Muscle of leg (tissue), 16 donors: ENCODE measurements at places on chromosomes 1 and 21. TPM values are rescaled to one million over a fixed set of nuclear protein-coding genes. Genes with fewer than 3 reads are reported as not detected.

- DNase-seq: no peak
- peaks cover 10% of the 10 kb centered on the region for H3K4me1 ChIP-seq
- H3K27ac ChIP-seq: no peak overlapping the region
- peaks cover 23% of the 10 kb centered on the region for H3K27me3 ChIP-seq
- no peaks in the 10 kb centered on the region for H3K36me3 ChIP-seq
- no peak overlapping the region for H3K4me3 ChIP-seq
Observed at GRCh38 chr1:111961773-111962565, 27.5 kb downstream of the KCND3 start.

DNA sequence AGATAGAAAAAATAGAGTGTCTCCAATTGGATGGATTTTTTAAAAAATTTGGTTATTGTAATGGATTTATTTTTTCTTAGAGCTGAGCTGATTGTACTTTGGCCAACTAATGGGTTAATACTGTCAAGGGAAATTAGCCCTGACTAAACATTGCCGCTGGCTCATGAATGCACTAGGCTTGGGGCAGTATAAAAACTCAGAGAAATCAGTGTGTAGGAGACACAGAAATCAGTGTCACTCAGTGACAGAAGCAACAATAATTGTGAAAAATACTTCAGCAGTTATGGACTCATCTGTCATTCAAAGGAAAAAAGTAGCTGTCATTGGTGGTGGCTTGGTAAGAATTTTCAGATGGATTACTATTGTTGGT is at the start of gene KMO:
Gene KMO (plus strand): TSS at position 217 of the 370 bp plus-strand sequence. CDS start 67 bp downstream, at position 284.
- no peaks in the 10 kb centered on the region for H3K4me1 ChIP-seq
- peaks cover 3% of the 10 kb centered on the region for H3K27me3 ChIP-seq
- DNase-seq: no peak
- H3K4me3 ChIP-seq: peak within 1 kb of the TSS; percentile 28
- H3K27ac ChIP-seq: peak within 1 kb of the TSS; percentile 5

DNA sequence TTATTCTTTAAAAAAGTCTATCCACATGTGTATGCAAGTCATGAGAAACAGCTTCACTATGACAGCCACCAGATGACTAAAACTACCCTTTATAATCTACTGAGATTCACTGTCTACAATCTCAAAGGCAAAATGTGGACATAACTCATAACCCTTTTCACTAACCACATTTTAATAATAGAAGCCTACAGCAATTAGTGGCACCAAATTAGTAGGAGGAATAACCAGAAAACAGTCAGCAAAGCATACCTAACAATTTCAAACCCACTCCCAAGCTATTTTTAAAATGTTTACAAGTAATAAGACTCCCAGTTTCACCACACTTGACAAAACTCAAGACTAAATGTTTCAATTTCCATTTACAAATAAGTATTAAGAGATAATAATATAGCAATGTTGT is 442.9 kb downstream of the PTPRC start:
- DNase-seq: no peak
- H3K4me1 ChIP-seq: no peaks in the 10 kb centered on the region
- H3K27ac ChIP-seq: no peak overlapping the region
- H3K4me3 ChIP-seq: no peak overlapping the region
- H3K36me3 ChIP-seq: no peaks in the 10 kb centered on the region
- H3K27me3 ChIP-seq: no peaks in the 10 kb centered on the region

- H3K36me3 ChIP-seq: peaks cover 12% of the 10 kb centered on the region
- peak; percentile 68 for DNase-seq
- H3K4me1 ChIP-seq: peaks cover 22% of the 10 kb centered on the region
- H3K27ac ChIP-seq: peak overlapping the region; percentile 85
Observed at GRCh38 chr1:202143011-202143767, 1.3 kb downstream of the ARL8A start.

DNA sequence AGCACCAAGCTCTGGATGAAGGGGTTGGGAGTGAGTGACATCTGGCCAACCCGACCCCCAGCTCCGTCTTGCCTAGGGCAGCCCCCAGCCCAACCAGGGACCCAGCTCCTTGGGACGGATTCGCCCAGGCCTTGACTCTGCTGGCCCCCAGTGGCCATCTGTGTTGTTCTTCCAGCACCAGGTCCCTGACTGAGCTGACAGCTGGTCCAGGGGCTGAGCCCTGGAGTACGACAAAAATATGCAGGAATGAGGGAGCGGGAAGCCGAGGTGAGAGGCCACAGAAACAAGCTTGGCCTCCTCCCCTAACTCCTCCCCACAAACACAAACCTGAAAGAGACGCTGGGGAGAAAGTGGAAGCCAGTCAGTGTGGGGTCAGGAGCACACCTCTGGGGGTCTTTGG is 55.0 kb upstream of the PAX7 start:
- H3K4me3 ChIP-seq: no peak overlapping the region
- no peaks in the 10 kb centered on the region for H3K36me3 ChIP-seq
- H3K27ac ChIP-seq: no peak overlapping the region
- H3K4me1 ChIP-seq: no peaks in the 10 kb centered on the region
- DNase-seq: peak; percentile 71
- peaks cover 21% of the 10 kb centered on the region for H3K27me3 ChIP-seq

- H3K27ac ChIP-seq: no peak overlapping the region
- no peaks in the 10 kb centered on the region for H3K36me3 ChIP-seq
- no peak overlapping the region for H3K4me3 ChIP-seq
- no peak for DNase-seq
- H3K27me3 ChIP-seq: no peaks in the 10 kb centered on the region
Observed at GRCh38 chr1:102529446-102529845, 532.7 kb upstream of the OLFM3 start.

DNA sequence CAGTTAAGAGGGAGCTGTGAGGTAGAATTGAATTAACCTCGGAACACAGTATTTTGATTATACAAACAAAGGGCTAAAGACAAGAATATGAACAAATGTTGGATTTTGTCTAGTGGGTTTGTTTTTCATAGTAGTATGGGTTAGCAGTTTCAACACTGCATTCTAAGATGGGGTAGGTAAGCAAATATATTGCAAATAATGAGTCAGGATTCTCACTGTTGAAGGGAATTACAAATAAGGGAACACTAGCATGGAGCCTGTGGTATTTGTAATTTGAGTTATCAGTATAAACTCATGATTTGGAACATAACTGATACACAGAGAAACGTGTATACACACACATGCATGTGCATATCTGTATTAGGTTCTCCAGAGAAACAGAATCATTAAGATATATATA is 44.5 kb downstream of the CD55 start:
- no peaks in the 10 kb centered on the region for H3K27me3 ChIP-seq
- H3K27ac ChIP-seq: no peak overlapping the region
- DNase-seq: no peak
- no peak overlapping the region for H3K4me3 ChIP-seq
- H3K36me3 ChIP-seq: peaks cover 3% of the 10 kb centered on the region
- no peaks in the 10 kb centered on the region for H3K4me1 ChIP-seq

GRCh38 chr1:94060720-94061119 is 60.2 kb downstream of the ABCA4 start:
- H3K4me1 ChIP-seq: peaks cover 14% of the 10 kb centered on the region
- H3K36me3 ChIP-seq: no peaks in the 10 kb centered on the region
- DNase-seq: no peak
- H3K27ac ChIP-seq: no peak overlapping the region
- no peak overlapping the region for H3K4me3 ChIP-seq

DNA sequence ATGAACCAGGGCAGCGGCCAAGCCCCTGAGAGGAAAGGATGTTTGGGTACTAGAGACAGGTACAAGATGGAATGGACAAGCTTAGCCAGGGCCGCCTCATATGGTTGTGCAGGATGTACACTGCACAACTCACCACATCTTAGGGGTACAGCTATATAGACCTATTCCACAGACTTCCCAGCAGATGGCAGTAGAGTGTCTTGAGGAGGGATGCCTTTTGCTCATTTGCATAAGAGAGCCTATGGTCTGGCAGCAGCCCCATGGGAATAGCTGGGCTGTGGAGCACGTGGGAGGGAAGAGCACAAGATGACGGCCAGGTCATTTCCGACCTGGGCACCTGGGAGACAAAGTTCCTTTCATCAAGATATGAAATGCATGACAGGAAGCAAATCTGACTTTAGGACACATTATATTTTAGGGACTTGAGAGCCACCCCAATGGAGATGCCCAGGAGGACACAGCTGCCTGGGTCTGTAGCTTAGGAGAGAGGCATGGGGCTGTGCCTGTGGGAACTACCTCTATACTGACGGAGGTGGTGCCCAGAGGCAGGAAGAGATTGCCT is 215.5 kb downstream of the KCNJ6 start:
- H3K4me3 ChIP-seq: no peak overlapping the region
- no peaks in the 10 kb centered on the region for H3K36me3 ChIP-seq
- no peaks in the 10 kb centered on the region for H3K27me3 ChIP-seq
- H3K27ac ChIP-seq: no peak overlapping the region

- H3K4me3 ChIP-seq: no peak overlapping the region
- H3K27ac ChIP-seq: no peak overlapping the region
- no peaks in the 10 kb centered on the region for H3K4me1 ChIP-seq
Observed at GRCh38 chr1:197690074-197690473, 85.2 kb downstream of the DENND1B start.

- no peak overlapping the region for H3K4me3 ChIP-seq
- no peaks in the 10 kb centered on the region for H3K27me3 ChIP-seq
- no peak overlapping the region for H3K27ac ChIP-seq
- peaks cover 7% of the 10 kb centered on the region for H3K36me3 ChIP-seq
- DNase-seq: no peak
Observed at GRCh38 chr1:5887349-5887970, 104.8 kb downstream of the NPHP4 start.

- H3K27ac ChIP-seq: no peak overlapping the region
- no peak overlapping the region for H3K4me3 ChIP-seq
- DNase-seq: no peak
- no peaks in the 10 kb centered on the region for H3K36me3 ChIP-seq
- peaks cover 19% of the 10 kb centered on the region for H3K4me1 ChIP-seq
Observed at GRCh38 chr1:91623020-91623419, 122.4 kb downstream of the CDC7 start.

GRCh38 chr21:45836268-45836655 is 145.3 kb upstream of the COL6A1 start:
- no peak for DNase-seq
- H3K36me3 ChIP-seq: no peaks in the 10 kb centered on the region
- H3K4me1 ChIP-seq: peaks cover 8% of the 10 kb centered on the region
- no peak overlapping the region for H3K4me3 ChIP-seq
- no peak overlapping the region for H3K27ac ChIP-seq
- no peaks in the 10 kb centered on the region for H3K27me3 ChIP-seq

GRCh38 chr1:206550446-206550845 is 43.1 kb downstream of the RASSF5 start:
- no peak overlapping the region for H3K4me3 ChIP-seq
- DNase-seq: no peak
- no peaks in the 10 kb centered on the region for H3K36me3 ChIP-seq
- H3K27ac ChIP-seq: no peak overlapping the region
- no peaks in the 10 kb centered on the region for H3K27me3 ChIP-seq
- peaks cover 4% of the 10 kb centered on the region for H3K4me1 ChIP-seq

DNA sequence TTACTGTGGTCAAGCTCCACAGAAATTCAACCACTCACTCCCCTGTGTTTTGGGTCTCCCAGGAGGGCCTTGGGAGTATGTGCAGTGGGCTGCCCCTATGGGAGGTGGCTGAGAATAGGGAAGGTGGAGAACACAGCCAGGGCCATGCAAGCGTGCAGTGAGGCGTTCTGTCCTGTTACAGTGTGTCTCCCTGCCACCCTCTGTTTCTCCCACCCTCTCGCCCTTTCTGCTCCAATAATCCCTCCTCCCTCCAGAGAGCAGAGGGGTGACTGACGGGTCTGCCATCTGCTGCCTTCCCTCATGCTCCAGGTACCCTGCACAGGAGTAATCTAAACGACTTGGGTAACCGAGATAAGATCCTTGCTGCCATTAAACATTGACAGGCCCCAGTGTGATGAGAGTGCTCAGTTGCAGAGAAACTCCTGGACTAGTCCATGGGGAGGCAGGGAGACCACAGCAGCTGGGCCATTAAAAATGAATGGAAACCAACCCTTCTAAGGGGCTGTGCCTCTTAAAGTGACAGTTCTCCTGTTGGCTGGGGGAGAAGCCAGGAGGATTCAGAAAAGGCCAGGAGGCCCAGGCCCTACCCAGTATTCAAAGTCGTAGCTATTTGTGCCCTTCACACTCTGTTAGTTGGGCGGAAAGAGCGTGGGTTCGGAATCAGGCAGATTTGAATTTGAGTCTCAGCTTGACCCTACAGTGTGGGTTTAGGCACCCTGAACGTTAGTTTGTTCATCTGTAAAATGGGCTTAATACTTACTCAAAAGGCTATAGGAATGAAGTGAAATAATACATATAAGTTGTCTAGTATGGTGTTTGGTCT is 22.4 kb upstream of the BTG2 start:
- H3K27ac ChIP-seq: peak overlapping the region; percentile 98
- DNase-seq: peak; percentile 67
- H3K4me3 ChIP-seq: no peak overlapping the region
- H3K4me1 ChIP-seq: peaks cover 82% of the 10 kb centered on the region
- H3K36me3 ChIP-seq: no peaks in the 10 kb centered on the region

DNA sequence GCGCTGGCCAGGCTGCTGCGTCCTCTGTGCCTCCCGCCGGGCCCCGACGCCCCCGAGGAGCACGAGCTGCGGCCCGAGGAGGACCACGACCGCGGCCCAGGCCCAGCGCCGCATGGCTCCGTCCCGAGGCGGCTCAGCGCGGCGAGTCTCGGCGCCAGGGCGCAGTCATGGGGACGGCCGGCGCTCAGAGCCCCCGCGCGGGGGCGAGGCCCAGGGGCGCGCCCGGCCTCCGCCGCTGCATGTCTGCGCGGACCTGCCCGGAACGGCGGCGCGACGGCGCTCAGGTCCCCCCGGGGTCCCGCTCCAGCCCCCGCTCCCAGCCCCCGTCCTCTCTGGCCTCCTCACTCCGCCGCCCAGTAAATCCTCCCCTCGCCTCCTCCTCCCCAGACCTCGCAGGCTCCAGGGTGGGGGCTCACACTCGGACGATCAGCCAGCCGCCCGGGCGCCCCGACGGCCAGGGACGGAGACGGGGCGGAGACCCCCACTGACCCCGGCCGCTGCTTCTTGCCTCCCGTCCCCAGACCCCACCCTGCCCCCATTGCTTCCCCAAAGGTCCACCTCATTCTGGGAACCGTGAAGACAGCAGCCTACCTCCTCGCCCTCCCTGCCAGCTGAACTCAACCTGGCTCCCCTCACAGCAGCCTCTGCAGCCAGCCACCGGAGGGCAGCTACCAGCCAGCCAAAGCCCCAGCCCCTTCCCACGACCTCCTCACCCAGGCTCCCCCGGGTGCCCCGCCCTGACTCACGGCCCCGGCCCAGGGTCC is at the start of gene C1QTNF12:
Gene C1QTNF12 (minus strand): TSS at position 146 of the 764 bp plus-strand sequence. CDS start 32 bp downstream, at position 114.
- DNase-seq: no peak
- H3K4me1 ChIP-seq: peaks cover 20% of the 10 kb centered on the region
- H3K27me3 ChIP-seq: peaks cover 33% of the 10 kb centered on the region
- H3K4me3 ChIP-seq: no peak within 1 kb of the TSS

DNA sequence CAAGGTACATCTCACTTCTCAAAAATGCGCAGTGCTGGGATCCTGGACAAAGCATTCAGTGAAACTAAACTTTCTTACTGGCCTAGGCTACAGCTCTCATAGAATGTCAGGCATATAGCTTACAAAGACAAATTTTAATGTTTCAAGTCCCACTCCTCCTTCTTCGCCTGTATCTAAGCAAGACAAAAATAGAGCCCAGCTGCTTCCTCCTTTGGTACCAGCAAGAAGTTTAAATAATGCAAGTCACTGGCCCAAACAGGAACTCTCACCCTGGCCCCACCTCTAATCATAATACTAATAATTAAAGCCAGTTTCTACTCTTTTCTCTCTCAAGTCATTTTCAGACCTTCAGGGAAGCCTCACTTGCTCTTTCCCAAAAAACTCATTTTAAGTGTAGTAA is 1267.9 kb downstream of the MRPL39 start:
- no peak overlapping the region for H3K27ac ChIP-seq
- no peaks in the 10 kb centered on the region for H3K27me3 ChIP-seq
- no peaks in the 10 kb centered on the region for H3K36me3 ChIP-seq
- peak; percentile 33 for DNase-seq
- H3K4me1 ChIP-seq: no peaks in the 10 kb centered on the region

Gene RORC
- total RNA-seq: 8.6 TPM

Gene S100A7A
- not detected for total RNA-seq

Gene SHISAL2A
- total RNA-seq: 1.8 TPM

Gene TRNP1
- 1.3 TPM for total RNA-seq

Gene SLC26A9
- total RNA-seq: 0.04 TPM

Gene TFF3
- 3.1 TPM for total RNA-seq

Gene LYPD8
- not detected for total RNA-seq
